ENCODE measurements at places on chromosomes 2 and 18. TPM values are rescaled to one million over a fixed set of nuclear protein-coding genes. Genes with fewer than 3 reads are reported as not detected.

Gene CYP26B1
- total RNA-seq: 0.81 TPM

Gene LYG2
- not detected for total RNA-seq

Gene OSR1
- under 0.01 TPM for total RNA-seq

Gene CCDC121
- total RNA-seq: 1.9 TPM

Gene DES
- not detected for total RNA-seq

Gene C2orf81
- total RNA-seq: 2.7 TPM

Gene KCNIP3
- total RNA-seq: 7.5 TPM

Gene SPATA3
- not detected for total RNA-seq

Gene FBXO48
- total RNA-seq: 0.27 TPM

Gene LMAN1
- 53.3 TPM for total RNA-seq

Gene ZSWIM2
- not detected for total RNA-seq

Gene ALLC
- not detected for total RNA-seq

Gene SLC9A4
- not detected for total RNA-seq
